Activated CD4-positive, alpha-beta T cell treated with anti-CD3 and anti-CD28 coated beads for 4 hours (primary cell): ENCODE measurements at places on chromosomes 3 and 15.

GRCh38 chr15:93043621-93044300 is 45.2 kb downstream of the RGMA start:
- DNase-seq: no peak

DNA sequence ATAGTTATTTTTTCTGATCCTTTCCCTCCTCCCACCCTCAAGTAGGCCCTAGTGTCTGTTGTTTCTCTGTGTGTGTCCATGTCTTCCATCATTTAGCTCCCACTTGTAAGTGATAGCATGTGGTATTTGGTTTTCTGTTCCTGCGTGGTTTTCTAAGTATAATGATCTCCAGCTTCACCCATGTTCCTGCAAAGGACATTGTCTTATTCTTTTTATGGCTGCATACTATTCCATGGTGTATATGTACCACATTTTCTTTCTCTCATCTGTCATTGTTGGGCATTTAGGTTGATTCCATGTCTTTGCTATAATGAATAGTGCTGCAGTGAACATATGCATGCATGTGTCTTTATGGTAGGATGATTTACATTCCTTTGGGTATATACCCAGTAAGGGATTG is 145.7 kb upstream of the NR2E3 start:
- DNase-seq: no peak

GRCh38 chr3:39295184-39295775 is 15.4 kb upstream of the CX3CR1 start:
- no peak for DNase-seq

DNA sequence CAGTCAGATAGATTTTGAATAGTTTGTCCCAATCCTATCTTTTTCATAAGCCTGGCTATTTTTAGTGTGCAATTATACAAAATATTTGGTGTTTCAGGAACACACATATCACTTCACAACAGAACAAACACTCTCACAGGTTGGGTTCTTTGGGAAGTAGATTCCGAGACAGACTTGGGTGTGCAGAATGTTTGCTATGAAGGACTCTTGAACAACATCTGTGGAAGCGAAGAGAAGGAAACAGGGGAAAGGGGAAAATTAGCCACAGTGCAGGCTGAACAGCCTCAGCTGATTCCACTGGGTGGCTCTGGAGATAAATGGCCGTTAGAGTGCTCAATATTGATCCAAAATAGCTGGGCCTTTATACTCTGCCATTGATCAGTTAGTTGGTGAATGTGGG is 61.8 kb downstream of the GUCA1C start:
- DNase-seq: no peak

- no peak for DNase-seq
These were observed 42.3 kb upstream of the ROPN1 start for GRCh38 chr3:124034016-124034843.

- DNase-seq: no peak
These were observed 84.9 kb upstream of the POU1F1 start for GRCh38 chr3:87361271-87361670.

DNA sequence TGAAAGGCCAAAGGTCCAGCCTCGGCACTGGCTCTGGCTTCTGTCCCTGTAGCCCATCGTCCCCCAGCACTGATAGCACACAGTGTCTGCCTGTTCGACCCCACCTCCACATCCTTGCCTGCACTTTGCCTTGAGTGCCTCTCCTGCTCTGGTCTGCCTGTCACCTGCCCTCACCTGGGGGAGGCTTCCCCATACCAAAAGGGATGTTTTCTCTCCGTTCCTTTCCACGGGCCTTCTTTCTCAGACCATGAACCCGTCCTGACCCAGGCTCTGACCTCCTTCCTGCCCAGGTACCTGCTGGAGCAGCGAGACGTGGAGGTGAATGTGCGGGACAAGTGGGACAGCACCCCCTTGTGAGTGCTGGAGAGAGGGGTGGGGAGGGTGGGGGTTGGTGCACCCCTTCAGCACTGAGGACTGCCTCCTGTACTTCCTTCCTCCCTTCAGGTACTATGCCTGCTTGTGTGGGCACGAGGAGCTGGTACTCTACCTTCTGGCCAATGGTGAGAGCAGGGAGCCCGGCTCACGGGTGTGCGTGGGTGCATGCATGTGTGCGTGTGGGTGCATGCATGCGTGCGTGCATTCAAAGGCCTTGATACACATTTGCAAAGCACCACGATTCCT is 1.5 kb downstream of the ABTB1 start:
- no peak for DNase-seq

DNA sequence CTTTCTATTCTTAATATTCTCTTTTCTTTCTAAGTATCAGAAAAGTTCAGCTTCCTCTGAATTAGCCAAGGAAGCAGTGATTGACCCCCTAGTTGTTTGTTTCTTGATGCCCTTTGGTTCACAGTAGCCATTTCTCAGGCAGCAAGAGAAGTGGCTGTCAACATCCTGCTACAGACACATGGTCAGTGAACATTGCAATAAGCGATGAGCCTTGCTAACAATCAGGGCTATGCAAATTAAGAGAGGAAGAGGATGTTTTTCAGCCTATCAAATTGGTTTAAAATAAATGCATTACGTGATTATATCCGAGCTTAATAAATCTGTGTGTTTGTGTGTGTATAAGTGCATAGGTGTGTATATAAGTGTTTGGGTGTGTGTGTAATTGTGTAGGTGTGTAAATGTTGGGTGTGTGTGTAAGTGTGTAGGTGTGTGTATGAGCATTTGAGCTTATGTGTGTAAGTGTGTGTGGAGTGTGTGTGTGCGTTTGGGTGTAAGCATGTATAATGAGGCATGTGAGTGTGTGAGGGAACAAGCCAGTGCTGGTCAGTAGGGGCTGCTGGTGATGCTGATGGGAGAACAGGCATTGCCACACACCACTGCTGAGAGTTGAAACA is 78.1 kb upstream of the XCR1 start:
- DNase-seq: no peak

GRCh38 chr3:66904831-66905493 is 93.1 kb upstream of the KBTBD8 start:
- DNase-seq: no peak

GRCh38 chr15:28123408-28124023 is 24.4 kb upstream of the OCA2 start:
- DNase-seq: no peak

GRCh38 chr3:19155375-19155774 is 7.1 kb downstream of the KCNH8 start:
- no peak for DNase-seq

- DNase-seq: no peak
These were observed 1.6 kb upstream of the KY start for GRCh38 chr3:134652409-134652831.
